ENCODE measurements at places on chromosomes 3 and 15. TPM values are rescaled to one million over a fixed set of nuclear protein-coding genes. Genes with fewer than 3 reads are reported as not detected.
A peak's percentile ranks its signal among the peaks of the same experiment; 100 is the strongest.

Gene GNB4
- total RNA-seq, result 9.8 TPM

Gene PCLAF
- 6.0 TPM for total RNA-seq

DNA sequence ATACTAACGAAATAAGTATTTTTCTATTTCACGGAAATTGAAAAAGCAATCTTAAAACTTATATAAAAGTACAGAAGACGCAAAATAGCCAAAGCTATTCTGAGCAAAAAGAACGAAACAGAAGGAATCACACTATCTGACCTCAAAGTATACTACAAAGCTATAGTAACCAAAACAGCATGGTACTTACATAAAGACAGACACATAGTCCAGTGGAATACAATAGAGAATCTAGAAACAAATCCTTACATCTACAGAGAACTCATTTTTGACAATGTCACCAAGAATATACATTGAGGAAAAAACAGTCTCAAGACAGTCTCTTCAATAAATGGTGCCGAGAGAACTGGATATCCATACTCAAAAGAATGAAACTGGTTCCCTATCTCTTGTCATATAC, 246.0 kb downstream of the ISL2 start:
- no peak overlapping the region for H3K27ac ChIP-seq
- no peaks in the 10 kb centered on the region for H3K27me3 ChIP-seq
- no peaks in the 10 kb centered on the region for H3K4me1 ChIP-seq
- no peaks in the 10 kb centered on the region for H3K36me3 ChIP-seq

Gene SST
- total RNA-seq, result not detected

Gene SAMD7
- total RNA-seq, result not detected

- no peak overlapping the region for H3K27ac ChIP-seq
- no peaks in the 10 kb centered on the region for H3K4me1 ChIP-seq
- no peak overlapping the region for H3K4me3 ChIP-seq
Measured at GRCh38 chr15:58830556-58830955, 59.5 kb downstream of the MINDY2 start.

DNA sequence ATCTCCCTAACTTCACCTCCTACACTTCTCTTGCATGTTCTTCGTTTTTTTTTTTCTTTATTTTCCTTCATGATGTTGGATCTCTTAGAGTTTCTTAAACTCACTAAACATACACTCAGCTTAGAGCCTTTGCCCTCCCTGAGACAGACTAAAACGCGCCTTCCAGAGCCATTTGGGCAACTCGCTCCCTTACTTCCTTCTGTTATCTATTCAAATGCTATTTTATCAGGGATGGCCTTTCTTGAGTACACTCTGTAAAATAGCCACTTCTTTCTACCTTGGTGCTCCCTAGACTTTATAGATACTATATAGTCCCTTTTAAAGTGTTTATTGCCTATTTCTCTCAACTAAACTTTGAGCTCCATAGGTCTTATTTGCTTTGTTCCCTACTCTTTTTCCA, 598.2 kb upstream of the NECTIN3 start:
- no peak overlapping the region for H3K4me3 ChIP-seq
- H3K4me1 ChIP-seq, result no peaks in the 10 kb centered on the region
- no peaks in the 10 kb centered on the region for H3K36me3 ChIP-seq

- DNase-seq, result no peak
- no peak overlapping the region for H3K27ac ChIP-seq
- H3K36me3 ChIP-seq, result no peaks in the 10 kb centered on the region
- H3K4me3 ChIP-seq, result no peak overlapping the region
- H3K4me1 ChIP-seq, result no peaks in the 10 kb centered on the region
Measured at GRCh38 chr15:51403946-51404695, 62.7 kb downstream of the GLDN start.

DNA sequence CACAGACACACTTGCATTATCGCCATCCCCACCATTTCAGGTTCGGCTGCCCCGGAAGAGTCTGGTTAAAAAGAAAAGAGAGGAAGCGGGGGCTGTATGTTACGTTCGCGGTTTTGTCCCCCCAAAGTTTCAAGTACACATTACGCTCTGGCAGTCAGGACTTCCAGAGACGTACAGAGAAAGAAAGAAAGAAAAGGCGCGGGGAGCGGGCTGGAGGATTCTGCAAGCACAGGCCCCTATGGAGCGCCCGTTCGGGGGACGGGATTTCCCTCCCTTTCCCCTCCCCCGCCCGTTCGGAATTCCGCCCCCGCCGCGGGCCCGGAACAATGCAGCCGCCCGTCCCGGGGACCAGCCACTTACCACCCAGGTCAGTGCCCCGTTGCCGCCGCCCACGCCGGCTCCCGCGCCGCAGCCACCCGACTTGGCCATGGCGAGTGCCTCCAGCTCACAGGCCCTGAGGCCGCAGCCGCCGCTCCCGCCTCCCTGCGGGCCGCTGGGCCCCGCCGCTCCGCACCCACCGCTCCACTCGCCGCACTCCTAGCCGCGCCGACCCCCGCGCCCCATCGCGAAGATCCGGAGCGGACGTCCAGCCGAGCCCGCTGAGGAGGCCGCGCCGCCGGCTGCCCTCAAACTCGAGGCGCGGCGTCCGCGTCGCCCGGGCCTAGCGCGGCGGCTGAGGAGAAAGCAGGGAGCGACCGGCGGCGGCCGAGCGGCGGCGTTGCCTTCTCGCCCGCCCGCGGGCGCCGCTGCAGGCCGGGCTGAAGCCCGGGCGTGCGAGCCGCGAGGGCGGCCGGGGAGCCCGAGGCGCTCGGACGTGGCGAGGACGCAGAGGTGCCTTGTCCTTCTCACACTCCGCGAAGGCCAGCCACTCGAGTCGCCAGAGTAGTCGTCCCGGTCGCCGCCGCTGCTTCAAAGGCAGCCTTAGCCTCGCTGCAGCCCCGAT, 567 bp downstream of the TOP2B start:
- DNase-seq, result peak; percentile 85
- H3K27ac ChIP-seq, result peak overlapping the region; percentile 95
- H3K4me1 ChIP-seq, result peaks cover 12% of the 10 kb centered on the region

DNA sequence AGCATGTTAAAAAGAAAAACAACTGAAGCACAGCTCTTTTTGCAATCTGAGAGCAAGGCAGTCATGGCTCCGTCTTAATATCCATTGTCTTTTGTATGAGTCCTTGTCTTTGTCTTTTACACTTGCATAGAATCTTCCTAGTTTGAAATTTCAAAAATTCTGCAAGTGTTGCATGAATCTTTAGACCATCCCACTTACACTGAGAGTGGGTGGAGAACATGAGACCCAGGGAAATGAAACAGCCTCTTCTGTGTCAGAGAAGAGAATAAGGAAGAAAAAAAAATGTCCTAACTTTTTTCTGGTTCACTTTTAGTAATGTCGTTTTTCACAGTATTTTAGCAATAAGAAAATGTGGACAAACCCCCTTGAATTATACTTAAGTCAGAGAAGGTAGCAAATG, 12.1 kb upstream of the DCLK3 start:
- H3K27me3 ChIP-seq, result no peaks in the 10 kb centered on the region
- no peak for DNase-seq
- H3K36me3 ChIP-seq, result no peaks in the 10 kb centered on the region
- no peaks in the 10 kb centered on the region for H3K4me1 ChIP-seq

DNA sequence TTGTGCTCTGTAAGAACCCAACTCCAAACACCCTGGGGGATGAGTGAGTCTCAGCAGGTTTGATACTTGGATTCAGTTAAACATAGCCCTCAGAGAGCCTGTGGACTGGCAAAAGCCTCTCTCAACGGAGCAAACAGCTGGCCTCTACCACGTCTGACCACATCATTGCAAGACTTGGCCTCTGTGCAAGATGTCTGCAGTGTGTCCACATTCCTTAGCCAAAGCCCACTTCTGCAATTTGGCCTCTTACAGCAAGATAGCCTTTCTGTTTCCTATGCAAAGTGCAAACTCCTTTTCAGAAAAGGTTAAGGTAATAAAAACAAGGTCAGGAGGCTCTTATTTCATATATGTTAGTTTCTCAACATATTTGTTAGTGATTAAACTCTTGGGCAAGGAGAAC, 27.9 kb downstream of the FBN1 start:
- H3K27me3 ChIP-seq, result no peaks in the 10 kb centered on the region
- no peaks in the 10 kb centered on the region for H3K4me1 ChIP-seq
- DNase-seq, result peak; percentile 22
- H3K4me3 ChIP-seq, result no peak overlapping the region

DNA sequence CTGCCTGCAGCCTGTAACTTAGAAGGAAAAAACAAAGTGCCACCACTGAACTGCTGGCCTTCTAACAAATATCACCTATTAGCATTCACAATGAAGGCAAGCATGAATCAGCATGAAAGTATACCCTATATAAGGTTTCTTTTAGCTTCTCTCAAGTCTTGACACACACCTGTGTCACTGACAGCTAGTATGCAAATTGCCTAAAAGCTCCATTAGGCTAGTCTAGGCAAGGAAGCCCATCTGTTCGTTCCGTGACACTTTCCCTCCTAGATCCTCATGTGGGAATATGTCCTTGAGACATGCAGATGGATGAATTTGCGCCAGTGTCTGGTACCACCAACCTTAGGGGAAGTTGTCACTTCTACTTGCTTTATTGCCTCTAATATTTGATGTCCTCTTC, 129.3 kb downstream of the RBMS3 start:
- H3K27ac ChIP-seq, result peak overlapping the region; percentile 68
- peaks cover 17% of the 10 kb centered on the region for H3K4me1 ChIP-seq
- DNase-seq, result no peak
- no peaks in the 10 kb centered on the region for H3K36me3 ChIP-seq
- H3K27me3 ChIP-seq, result no peaks in the 10 kb centered on the region
- H3K4me3 ChIP-seq, result no peak overlapping the region

- H3K4me1 ChIP-seq, result no peaks in the 10 kb centered on the region
- no peak overlapping the region for H3K27ac ChIP-seq
- H3K4me3 ChIP-seq, result no peak overlapping the region
- H3K27me3 ChIP-seq, result no peaks in the 10 kb centered on the region
Measured at GRCh38 chr3:72517336-72517735, 330.9 kb downstream of the SHQ1 start.

DNA sequence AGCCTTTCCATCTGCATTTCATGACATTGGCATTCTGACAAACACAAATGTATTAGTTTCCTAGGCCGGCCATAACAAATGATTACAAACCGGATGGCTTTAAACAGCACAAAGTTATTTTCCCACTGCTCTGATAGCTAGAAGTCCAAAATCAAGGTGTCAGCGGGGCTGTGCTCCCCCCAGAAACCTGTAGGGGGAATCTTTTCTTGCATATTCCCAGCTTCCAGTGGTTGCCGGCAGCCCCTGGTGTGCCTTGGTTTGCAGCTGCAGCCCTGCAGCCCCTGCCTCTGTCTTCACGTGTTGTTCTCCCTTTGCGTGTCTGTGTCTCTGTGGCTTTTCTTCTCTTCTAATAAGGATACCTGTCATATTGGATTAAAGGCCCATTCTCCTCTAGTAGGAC, 79.0 kb upstream of the CDV3 start:
- no peak for DNase-seq
- H3K4me3 ChIP-seq, result no peak overlapping the region
- H3K4me1 ChIP-seq, result no peaks in the 10 kb centered on the region
- H3K27me3 ChIP-seq, result no peaks in the 10 kb centered on the region
- no peak overlapping the region for H3K27ac ChIP-seq

- H3K27me3 ChIP-seq, result no peaks in the 10 kb centered on the region
- peak overlapping the region; percentile 88 for H3K4me3 ChIP-seq
- peaks cover 3% of the 10 kb centered on the region for H3K4me1 ChIP-seq
- H3K27ac ChIP-seq, result no peak overlapping the region
- no peak for DNase-seq
Measured at GRCh38 chr15:34341381-34342212, 1.3 kb downstream of the NOP10 start.

Gene GREM1
- 1.6 TPM for total RNA-seq

DNA sequence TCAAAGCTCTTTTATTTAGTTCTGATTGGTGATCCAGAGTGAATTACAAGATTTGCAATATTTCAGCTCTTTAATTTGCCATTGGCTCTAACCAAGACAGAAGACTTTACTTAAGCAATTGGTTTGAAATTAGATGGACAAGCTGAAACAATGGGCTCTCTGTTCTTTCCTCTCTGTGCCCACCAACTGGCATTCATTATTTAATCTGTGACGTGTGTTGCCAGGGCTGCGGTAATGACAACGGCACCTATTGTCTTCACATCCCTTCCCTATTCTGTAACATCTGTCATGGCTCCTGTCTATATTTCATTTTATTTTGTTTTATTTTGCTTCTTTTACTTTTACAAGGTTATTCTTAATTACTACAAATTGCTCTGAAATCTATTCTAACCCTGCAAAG, 33.9 kb downstream of the PLD1 start:
- no peaks in the 10 kb centered on the region for H3K4me1 ChIP-seq
- no peak overlapping the region for H3K4me3 ChIP-seq
- no peaks in the 10 kb centered on the region for H3K36me3 ChIP-seq
- no peaks in the 10 kb centered on the region for H3K27me3 ChIP-seq
- no peak overlapping the region for H3K27ac ChIP-seq

DNA sequence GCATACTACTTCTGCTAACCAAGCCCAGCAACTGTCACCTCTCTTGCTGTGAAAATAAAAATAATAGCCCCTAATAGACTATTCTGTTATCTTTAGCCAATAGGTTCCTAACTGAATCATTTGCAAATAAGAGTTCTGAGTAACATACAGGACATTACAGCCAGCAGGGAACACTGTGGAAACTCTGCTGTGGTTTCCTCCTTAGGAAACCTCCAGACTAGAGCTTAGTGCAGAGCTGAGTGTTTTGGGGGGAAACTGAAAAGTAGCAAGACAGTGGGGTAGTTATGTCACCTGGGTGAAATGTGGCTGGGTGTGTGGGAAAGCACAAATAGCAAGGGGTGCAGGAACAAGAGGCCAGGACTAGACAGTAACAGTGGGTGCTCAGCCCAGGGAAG, 32.4 kb downstream of the DZIP1L start:
- H3K27me3 ChIP-seq, result no peaks in the 10 kb centered on the region
- no peaks in the 10 kb centered on the region for H3K4me1 ChIP-seq
- DNase-seq, result no peak
- no peak overlapping the region for H3K4me3 ChIP-seq

Gene PRTG
- 29.7 TPM for total RNA-seq

- H3K4me3 ChIP-seq, result no peak overlapping the region
- H3K27me3 ChIP-seq, result no peaks in the 10 kb centered on the region
- no peak for DNase-seq
- no peaks in the 10 kb centered on the region for H3K36me3 ChIP-seq
- H3K4me1 ChIP-seq, result no peaks in the 10 kb centered on the region
- no peak overlapping the region for H3K27ac ChIP-seq
Measured at GRCh38 chr3:82654708-82655107, 893.3 kb upstream of the GBE1 start.

DNA sequence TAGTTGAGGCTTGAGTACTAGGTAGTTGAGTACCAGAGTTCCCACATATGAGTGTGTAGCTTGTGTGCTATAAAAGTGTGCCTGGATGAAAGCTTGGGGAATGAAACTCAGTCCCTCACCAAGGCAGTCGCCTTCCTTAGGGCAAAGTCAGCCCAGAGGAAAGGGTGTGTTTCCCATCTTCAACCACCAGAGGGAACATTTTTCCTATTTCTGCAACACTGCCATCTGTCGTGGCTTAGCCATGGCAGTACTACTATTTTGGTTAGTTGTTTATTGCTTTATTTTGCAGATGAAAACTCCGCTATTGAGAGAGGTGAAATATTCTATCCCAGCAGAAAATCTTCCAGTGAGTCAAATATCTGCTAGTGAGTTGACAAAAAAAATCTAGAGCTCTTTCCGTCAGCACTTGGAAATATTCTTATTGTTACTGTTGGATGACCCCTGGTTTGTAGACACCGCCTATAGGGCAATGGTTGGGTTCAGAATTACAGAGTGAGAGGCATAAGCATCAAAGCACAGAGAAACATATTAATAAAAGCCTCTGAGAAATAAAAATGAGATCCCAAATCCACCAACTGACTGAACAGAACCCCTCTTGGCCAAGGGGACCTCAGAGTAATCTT, 239.9 kb downstream of the CPNE4 start:
- DNase-seq, result peak; percentile 59
- no peak overlapping the region for H3K4me3 ChIP-seq
- H3K27ac ChIP-seq, result no peak overlapping the region
- H3K36me3 ChIP-seq, result no peaks in the 10 kb centered on the region

- H3K36me3 ChIP-seq, result no peaks in the 10 kb centered on the region
- no peak overlapping the region for H3K4me3 ChIP-seq
- H3K27ac ChIP-seq, result no peak overlapping the region
- DNase-seq, result no peak
Measured at GRCh38 chr3:165254812-165255211, 58.6 kb upstream of the SLITRK3 start.
